ENCODE measurements at places on chromosomes 13 and 19.

DNA sequence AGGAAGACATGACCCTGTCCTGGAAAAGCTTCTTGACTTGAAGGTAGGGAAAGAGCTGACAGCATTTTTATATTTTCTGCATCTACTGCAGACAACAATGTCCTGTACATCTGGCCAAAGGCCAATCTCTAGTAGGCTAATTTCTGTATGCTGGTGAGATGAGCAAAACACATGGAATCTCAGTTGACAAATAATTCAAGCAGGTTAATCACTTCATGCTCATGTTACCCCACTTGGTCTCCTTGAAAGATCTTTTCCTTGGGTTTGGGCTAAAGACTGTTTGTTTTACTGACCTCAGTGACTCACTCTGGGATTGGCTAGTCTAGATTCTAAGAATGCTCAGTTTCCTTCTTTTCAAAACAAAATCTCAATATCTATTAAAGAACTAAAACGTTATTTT is 298.8 kb downstream of the LMO7 start:
- no peak for DNase-seq

DNA sequence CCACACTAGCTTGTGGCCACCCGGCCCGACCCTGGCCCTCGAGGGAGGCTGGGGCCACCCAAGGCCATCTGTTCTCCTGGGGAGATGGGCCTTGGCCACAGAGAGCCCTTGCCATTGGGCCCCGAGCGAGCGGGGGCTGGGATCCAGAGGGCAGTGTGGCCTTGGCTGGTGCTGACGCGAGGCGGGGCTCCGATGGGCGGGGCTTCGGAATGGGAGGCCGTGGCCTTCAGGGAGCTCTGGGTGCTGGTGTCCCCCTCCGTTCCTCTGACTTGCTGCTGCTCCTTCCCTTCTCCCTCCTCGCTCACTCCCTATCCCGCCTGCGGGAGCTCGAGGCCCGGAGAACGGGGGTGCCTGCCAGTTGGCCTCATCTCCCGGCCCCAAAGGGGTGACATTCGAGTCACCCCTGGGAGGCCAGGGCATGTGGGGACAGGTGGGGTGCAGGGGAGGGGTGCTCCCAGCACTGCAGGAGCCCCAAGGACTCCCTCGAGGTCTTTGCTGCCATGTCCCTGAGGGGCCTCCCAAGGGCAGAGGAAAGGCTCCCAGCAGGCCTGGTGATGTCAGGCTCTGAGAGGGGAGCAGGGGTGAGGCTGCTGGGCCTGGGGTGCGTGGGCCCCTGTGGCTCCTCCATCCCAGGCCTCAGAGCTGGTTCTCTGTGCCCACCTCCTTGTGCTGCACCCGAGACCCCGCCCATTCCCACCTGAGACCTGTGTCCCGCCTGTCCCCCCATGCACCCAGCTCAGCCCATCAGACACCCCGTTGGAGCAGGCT is 4.2 kb downstream of the NCLN start:
- DNase-seq = no peak

DNA sequence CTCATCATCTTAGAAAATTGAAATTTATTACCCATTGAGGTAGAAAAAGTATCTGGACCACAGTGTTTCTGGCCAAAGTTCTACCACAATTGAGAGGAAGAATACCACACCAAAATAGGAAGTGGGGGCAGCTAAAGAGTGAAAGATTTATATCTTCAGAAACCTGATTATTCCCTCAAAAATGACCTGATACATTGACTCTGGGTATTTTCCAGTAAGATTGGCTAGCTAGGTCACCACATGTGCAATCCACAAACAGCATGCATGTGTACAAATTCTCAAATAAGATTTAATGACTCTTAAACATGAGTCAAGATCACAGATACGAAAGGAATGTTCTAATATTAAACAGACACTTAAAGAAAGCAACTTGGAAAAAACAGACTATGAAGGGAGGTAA is 1516.2 kb upstream of the PCDH20 start:
- DNase-seq = no peak

GRCh38 chr13:26300140-26300539 is 46.2 kb downstream of the CDK8 start:
- no peak for DNase-seq

- no peak for DNase-seq
These were observed 57.7 kb downstream of the ATP8A2 start for GRCh38 chr13:25429466-25429865.

Data from CD4-positive, alpha-beta T cell treated with Interleukin-21 for 1 hour (primary cell).